ACHN (cell line): ENCODE measurements at places on chromosomes 13 and 19.

GRCh38 chr19:3434630-3435553 lies 45.4 kb downstream of the SMIM24 start:
- DNase-seq = peak; percentile 91

GRCh38 chr13:52924289-52925148 lies 76.1 kb upstream of the PCDH8 start:
- DNase-seq = no peak

- DNase-seq = no peak
These were observed 307.6 kb downstream of the GPC6 start for GRCh38 chr13:93534181-93534700.

DNA sequence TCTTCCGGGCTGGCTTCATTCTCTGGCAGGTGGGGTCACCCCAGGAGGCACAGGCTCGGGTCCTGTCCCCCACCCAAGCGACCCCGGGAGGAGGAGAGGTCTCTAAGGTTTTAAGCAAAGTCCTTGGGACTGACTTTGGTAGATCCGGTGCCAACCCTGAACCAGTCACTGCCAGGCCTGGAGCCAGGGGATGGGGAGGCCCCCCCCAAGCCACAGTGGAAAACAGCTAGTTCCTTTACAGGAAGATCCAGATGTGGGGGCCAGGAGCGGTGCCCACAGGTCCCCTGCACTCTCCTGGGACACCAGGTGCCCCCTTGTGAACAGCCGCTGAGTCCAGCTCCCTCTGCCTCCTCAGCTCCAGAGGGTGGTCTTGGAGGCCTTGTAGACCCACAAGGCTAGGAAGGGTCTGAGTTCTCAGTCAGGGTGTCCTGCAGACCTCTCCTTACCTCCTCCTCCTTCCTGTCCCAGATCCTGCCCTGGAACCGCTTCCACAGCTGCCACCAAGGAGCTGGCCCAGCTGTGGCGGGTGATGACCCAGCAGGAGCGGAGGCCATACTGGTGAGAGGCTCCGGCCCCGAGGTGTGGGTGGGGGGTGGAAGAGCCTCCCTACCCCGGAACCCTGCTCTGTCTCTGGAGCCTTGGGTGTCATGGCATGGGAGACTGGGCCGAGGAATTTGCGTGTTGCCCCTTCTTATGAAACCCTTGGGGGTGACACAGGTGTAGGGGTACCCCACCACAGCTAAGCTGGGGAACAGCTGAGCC lies 6.0 kb downstream of the SIX5 start:
- no peak for DNase-seq

GRCh38 chr19:56306016-56306415 lies 8.6 kb downstream of the ZSCAN5A start:
- DNase-seq = no peak

- DNase-seq = peak; percentile 49
These were observed at the start of gene AKT2 for GRCh38 chr19:40284501-40285352. AKT2 (minus strand) TSS chr19:40285345; CDS start chr19:40265267, 20,078 bp downstream.

GRCh38 chr19:52962394-52963246 lies at the start of gene ZNF816:
ZNF816 (minus strand) TSS chr19:52962881; CDS start chr19:52956089, 6,792 bp downstream.
- DNase-seq = no peak

DNA sequence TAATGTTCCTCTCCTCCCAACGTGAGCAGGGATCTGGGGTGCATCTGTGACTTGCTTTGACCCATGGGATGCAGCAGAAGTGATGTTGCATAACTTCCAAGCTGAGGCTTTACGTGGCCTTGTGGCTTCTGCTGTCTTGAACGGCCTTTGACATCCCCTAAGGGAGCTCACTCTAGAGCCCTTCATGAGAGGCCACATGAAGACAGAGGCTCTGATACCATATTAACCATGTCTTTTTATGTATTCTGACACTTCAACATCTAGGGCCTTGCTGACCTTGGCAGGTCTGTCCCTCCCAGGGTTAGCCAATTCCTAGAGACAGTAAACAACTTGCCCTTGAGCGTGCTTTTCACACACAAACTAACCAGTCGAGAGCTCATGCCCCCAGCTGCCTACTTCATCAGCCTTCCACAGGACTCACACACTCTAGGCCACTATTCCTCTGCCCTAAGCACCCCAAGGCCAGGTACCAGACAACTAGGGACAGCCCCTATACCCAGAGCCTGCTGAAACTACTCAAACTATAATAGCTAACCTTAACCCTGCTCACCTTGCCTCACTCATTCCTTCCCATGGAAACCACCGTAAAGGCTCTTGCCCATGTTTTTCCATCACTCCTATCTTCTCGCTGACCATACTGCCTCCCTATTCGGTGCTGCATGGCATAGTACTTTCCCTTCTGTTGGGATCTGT lies 45.4 kb downstream of the CCDC70 start:
- no peak for DNase-seq

- DNase-seq = no peak
These were observed 12.8 kb downstream of the LILRA1 start for GRCh38 chr19:54606230-54606629.

- no peak for DNase-seq
These were observed 11.8 kb upstream of the ERFL start for GRCh38 chr19:41939861-41940730.

- no peak for DNase-seq
These were observed 14.3 kb upstream of the DHRS12 start for GRCh38 chr13:51818276-51818675.

GRCh38 chr19:9791552-9792205 lies 23.1 kb upstream of the ZNF846 start:
- peak; percentile 16 for DNase-seq

- no peak for DNase-seq
These were observed 125.7 kb downstream of the TNFRSF19 start for GRCh38 chr13:23695711-23696464.

- DNase-seq = no peak
These were observed 19.1 kb upstream of the LDLR start for GRCh38 chr19:11070123-11070522.

DNA sequence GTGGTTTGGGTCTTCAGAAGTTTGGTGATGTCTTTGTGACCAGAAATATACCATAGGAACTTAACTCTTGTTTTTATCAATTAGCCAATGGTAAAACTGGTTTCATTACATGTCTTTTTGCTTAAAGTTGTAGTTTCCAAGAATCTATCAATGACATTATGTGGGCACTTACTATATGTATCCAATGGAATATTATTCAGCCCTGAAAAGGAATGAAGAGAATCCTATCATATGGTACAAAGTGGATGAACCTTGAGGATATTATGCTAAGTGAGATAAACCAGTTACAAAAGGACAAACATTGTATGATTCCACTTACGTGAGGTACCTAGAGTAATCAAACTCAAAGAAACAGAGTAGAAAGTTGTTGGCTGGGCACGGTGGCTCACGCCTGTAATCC lies 26.4 kb downstream of the RCBTB1 start:
- DNase-seq = no peak

DNA sequence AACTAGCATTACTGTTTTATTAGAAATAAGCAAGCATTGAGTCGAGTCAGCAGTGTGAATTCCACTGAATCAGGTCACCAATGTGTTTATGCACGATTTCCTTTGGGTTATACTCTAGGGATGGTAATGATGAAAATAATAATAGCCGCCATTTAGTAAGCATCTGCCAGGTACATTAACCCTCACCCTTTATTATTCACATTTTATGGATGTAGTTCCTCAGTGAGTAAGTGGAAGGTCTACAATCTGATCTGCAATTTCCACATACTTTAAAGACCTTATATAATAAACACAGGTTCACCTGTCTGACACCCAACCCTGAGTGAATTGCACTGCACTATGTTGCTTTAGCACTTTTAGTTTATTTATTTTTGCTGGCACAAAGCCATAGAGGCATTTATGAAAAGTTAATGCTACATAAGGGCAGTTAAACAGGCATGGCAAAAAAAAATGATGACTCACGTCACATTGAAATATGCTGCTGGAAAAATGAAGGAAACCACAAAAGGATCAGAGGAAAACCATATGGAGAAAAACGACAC lies 122.4 kb downstream of the TRPC4 start:
- DNase-seq = no peak

- no peak for DNase-seq
These were observed 629 bp upstream of the LRRC63 start for GRCh38 chr13:46211116-46211482.

DNA sequence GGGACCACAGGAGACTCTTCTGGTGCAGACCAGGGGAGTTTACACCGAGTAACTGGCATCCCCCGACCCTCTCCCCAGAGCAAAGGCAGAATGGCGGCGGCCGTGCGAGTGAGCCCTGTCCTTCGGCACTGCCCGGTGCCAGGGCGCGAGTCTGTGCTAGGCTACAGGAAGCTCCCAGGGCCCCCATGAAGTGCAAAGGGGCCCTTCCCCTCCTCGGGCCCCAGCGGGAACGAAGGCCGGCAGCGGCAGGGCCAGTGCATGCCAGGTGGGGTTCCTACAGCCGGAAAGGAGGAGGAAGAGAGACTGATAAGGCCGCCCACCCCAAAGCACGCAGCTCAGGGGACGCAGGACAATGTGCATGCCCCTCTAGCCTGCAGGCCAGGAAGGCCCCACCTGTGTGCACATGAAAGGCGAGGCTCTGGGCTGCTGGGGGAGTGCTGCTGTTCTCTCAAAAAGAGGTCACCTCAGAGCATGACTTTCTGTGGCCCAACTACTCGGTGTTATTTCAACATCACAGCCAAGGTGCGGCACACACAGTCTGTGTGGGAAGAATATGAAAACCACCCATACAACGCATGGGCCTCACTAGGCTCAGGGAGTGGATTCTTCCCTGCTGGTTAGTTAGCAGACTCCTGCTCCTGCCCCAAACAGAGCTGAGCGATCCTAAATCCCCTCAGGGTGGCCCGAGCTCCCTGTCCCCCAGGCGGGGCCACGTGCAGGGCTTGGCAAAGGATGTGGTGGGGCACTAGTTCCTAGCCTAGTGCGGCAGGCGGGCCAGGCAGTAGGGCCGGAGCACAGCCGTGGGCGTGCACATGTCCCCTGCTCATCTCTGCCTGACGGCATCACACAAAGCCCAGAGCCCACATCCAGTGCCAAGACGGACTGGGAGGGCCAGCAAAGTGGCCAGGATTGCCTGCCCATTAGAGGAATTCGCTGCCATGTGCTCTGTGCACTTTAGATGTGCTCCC lies 28.4 kb upstream of the TIMM44 start:
- no peak for DNase-seq

GRCh38 chr19:4196587-4197148 lies 14.2 kb downstream of the ANKRD24 start:
- no peak for DNase-seq

GRCh38 chr19:54448040-54448773 lies 792 bp upstream of the LENG8 start:
- DNase-seq = peak; percentile 59

- DNase-seq = no peak
These were observed 61.7 kb downstream of the ARHGAP35 start for GRCh38 chr19:46922465-46922864.

DNA sequence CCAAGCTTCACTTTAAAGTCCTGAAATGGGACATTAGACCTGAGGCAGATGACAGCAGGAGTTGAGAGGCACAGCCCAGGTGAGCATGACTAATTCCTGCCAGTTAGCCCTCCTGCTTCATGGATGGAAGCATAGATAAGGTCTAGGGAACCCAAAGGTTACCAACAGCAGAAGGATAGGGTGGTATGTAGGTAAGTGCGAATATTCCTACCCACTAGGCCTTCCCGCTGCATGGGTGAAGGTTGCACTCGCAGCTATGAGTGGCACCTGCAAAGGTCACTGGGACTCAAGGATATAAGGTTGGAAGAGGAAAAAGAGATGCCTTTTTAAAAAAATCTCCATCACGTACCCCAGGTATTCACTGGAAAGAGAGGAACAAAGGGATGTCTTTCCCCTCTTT lies 12.2 kb upstream of the MLLT1 start:
- no peak for DNase-seq

GRCh38 chr13:107006661-107007060 lies 438.7 kb upstream of the ARGLU1 start:
- no peak for DNase-seq

DNA sequence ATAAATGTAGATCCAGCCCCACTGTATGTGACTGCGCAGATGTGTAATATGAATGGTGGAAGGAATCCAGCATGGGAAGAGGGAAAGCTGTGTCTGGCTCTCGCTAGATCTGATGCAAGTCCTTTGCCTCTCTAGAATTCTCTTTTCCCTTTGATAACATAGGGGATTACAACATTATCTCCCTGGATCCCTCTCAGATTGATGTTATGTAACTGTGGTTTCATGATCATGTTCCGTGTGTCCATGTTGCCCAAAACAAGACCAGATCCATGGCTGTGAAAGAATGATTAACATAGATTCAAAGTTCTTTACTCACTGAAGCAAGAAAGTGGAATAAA lies 184.0 kb upstream of the UBL3 start:
- DNase-seq = no peak

- peak; percentile 24 for DNase-seq
These were observed 53.1 kb downstream of the ARHGAP35 start for GRCh38 chr19:46913852-46914430.

DNA sequence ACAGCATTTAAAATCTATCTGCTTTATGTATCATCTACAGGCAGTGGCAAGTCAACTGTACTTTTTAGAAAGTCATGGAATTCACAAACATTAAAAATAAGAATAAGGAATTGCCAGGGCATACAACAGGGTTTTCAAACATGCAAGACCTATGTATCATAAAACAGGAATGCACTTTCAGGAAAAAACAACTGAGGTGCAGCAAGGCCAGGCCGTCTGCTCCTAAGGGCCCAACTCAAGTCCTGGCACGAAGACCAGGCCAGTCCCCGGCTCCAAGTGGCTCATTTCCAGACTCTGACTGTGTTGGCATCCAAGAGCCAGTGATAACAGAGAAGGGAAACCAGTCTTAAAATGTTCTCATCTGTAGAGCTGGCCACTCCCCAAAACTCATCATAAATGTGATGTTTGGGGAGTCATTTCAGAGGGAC lies 7.1 kb downstream of the RFX2 start:
- no peak for DNase-seq

DNA sequence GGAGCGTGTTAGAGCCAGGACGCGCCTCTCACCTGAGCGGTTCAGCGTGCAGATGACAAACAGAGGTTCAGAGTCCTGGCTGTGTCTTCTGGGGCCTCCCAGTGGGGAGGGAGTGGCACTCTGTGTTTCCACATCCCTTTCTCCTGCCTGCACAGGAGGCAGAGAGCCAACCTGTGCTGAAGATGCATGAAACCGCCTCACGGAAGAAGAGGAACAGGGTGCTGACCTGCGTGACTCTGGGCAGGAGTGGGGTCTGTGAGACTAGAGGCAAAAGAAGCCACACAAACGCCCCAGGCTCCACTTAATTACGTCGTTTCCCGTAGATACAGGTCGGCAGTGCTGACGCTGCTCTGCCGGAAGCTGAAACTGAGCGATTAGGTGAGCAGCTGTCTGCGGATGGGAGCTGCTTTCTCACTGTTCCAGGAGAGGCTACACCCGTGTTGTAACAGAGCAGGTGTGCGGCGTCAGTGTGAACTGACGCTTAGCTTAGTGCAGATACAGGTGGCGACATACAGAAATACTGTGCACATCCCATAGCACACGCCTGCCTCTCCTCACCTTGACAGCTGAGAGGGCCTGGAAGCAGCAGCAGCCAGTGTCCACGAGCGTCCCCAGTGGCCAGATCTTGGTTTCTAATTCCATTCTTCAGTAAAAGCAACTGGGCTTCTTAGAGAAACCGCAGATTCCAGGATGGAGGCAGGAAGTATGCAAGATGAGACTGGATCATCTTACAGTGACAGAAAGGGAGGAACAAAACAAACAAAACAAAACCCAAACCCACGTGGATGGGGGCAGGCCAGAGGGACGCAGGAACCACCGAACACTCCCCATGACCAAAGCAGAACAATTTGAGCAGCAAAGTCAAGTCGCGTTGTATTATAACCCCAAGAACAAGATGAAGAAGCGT lies 37.7 kb upstream of the MCF2L start:
- DNase-seq = peak; percentile 79
